ENCODE measurements at places on chromosomes 7 and 10.

DNA sequence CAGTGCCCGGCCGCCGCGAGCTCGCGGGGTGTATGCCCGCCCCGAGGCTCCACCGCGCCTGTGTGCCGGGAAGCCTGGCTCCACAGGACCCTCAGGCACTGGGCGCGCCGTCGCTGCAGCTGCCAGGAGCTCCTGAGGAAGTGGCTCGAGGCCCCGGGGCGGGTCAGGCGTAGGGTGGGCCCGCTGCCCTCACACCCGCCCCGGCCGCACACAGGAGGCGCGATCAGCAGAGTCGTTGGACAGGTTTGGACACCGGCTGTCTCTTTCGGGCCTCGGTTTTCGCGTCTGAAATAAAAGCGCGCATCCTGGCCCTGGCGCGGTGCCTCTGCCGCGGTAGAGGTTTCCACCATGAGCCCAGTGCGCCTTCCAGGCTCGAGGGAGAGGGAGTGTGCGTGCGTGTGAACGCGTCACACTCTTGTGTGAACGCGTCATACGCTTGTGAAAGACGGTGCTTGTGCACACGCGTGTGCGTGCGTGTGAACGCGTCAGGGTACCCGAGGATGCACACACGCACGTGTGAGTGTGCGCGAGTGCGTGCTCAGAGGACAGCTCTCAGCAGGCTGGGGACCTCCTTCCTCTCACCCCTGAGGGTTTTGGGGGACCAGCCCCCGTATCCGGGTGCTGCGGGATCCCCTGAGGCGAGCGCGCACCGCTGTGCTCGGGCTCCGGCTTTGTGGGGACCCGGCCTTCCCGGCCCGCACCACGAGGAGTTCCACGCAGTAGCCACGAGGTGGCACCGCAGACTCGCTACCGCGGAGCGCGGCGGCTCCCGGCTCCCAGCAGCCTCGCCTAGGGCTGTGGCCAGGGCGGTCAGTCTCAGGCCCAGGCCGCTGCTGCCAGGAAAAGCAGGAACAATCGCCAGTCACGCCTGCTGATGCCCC is 83.8 kb downstream of the BMS1 start:
- peak; percentile 35 for DNase-seq

DNA sequence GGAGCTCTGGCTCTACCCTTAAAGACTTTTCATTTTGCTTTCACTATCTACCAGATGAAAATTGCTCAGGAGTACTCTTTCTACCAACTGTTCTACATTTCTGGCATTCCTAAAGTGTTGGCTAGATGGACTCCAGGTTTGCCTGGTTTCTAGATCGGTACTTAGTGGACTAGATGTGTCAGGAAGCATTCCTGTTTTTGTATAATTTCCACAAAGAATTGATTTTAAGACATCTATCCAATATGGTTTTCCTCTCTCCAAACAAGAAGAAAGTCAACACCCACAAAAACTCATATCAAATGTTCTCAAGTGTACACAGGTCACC is 157.7 kb downstream of the CHRM2 start:
- no peak for DNase-seq

DNA sequence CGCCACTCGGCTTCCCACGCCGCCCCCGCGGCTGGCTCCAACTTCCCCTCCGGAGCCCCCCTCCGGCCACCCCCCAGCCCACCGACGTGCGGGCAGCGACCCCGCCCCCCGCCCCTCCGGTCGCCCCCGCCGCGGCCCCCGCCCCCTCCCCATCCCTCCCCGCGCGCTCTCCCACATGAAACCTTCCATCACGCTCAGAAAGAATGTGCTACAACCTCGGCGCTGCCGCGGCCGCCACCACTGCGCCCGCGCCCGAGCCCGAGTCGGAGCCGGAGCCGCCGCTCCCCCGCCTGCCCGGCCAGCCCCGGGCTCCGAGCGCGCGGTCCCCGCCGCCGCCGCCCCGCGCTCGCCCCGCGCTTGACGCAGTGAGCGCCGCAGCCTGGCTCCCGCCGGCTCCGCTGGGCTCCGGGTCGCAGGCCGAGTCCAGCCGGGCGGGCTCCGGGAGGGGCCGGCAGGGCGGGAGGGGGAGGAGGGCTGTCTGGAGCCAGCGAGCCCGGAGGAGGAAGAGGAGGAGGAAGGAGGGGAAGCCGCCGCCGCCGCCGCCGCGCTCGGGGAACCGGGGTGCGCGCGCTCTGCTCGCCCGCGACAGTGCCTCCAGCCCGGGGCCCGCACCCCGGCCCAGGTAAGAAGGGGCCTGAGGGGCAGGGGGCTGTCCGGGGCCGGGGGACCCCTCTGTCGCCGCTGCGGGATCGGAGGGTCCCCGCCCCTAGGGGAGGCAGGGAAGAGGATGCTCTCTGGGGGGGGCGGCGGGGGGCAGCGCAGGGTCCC is 4.3 kb upstream of the ELFN1 start:
- no peak for DNase-seq

DNA sequence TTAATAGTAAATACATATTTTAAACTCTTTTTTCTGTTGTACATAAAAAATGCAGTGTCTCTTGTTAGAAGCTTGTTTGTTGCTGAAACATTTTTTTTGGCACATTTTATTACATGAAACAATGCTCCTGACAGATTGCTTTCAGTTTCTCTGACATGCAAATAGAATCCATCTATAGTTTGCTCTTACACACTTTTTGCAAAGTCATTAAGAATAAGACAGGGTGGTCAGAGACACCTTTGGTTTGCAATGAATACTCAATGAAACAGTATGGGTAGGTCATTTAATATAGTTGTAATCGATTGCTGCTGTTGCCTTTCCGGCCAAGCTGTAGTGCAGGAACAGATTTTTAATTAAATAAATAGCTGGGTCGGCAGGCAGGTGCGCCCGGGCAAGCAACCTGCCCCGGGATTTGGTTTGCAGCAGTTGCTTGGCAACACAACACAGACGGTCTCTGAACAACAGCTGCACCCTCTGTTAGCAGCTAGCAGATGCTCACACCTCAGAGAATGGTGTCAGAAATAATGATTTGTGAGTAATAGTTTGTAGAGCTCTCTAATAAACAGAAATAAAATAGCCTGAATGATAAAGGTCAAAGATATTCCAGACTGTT is 115.7 kb upstream of the CACNA2D1 start:
- no peak for DNase-seq

DNA sequence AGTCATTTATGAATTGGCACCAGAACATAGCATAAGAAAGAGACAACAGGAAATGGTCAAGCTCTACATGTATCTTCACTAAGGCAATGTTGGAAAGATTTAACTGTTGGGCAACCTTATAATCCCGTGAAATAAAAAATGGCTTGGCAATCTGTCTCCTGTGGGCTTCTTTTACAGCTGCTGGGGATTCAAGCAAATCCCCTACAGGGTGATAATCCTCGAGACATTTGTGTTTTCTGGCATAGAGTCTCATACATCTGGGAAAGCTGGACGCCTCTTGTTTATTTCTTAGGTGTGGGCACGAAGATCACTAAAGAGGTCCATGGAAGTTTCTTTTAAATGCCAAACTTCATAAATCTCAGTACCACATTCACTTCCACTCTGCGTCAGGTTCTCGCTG is 82.2 kb upstream of the GPR141 start:
- no peak for DNase-seq

DNA sequence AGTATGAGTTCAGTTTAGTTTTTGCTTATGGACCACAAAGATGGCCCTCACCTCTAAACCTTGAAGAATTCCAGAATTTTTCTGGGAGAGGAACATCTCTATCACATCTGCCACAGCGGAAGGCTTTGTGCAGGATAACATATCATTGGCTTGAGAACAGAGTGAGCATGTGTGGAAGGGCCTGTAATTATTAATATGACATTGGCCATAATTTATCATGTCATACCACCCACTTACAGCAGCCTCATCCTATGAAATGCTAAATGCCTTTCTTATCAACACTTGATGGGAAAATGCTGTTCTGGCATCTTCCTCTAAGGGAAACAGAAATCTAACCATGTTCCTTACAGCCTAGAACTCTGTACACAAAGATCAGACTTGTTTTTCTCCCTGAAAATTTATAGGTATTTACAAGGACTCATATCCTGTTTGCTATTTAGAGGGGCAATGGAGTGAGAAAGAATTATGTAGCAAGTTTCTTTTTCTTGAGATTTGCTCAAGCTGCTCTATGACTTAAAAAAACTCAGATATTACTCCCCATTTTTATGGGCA is 817.3 kb downstream of the LRMDA start:
- DNase-seq: no peak

- DNase-seq: no peak
These were observed 98.2 kb downstream of the AHR start for GRCh38 chr7:17396692-17397091.
